ENCODE measurements at places on chromosomes 3 and 15. TPM values are rescaled to one million over a fixed set of nuclear protein-coding genes. Genes with fewer than 3 reads are reported as not detected.

The BSN gene
- total RNA-seq = 0.33 TPM

DNA sequence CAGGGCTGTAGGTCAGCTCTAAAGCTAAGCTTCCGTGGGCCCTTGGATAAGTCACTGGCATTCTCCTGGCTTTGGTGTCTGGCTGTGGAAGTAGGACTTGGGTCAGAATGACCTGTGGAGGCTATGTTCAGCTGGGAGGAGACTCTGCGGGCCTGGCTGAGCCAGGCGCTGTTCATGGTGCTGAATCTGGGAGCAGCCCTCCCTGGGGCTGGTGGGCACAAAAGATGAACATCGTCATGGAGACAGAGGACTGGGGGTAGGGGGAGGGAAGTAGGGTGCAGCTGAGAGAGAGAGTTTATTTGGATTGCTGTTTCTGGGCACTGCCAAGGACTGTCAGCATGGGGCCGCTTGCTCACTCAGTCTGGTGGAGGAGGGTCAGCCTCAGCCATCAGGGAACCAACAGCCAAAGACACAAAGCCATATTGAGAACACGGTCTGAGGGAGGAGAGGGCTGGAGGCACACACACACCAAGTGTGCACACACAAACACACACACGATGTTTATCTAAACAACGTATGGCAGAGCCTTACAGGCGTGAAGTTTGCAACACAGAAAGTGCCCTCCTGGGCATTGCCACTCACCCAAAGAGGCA is 120.7 kb upstream of the LINGO1 start:
- no peak overlapping the region for H3K4me3 ChIP-seq
- H3K36me3 ChIP-seq = no peaks in the 10 kb centered on the region
- H3K27me3 ChIP-seq = no peaks in the 10 kb centered on the region
- H3K4me1 ChIP-seq = no peaks in the 10 kb centered on the region

The MYRIP gene
- total RNA-seq = not detected

DNA sequence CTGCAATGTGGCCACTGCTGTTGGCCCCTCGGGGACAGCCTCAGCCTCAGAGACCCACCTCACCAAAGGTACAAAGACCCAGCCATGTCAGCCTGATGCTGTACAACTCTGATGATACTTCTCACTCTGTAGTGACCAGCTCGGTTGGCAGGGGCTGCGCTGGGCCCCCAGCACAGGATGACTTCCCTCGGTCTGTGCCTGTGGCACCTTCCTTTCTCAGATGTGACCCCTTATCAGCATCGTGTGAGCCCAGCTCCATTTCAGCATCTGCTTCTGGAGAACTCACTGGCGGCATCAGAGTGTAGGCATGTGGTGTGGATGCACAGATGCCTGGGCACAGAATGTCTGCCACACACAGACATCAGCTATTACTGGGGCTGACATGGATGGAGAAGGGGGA is 25.1 kb upstream of the CTXND1 start:
- H3K4me3 ChIP-seq = no peak overlapping the region
- DNase-seq = no peak
- H3K36me3 ChIP-seq = no peaks in the 10 kb centered on the region
- no peak overlapping the region for H3K27ac ChIP-seq

- H3K4me1 ChIP-seq = no peaks in the 10 kb centered on the region
- H3K27me3 ChIP-seq = no peaks in the 10 kb centered on the region
- no peak for DNase-seq
- H3K36me3 ChIP-seq = peaks cover 93% of the 10 kb centered on the region
Observed at GRCh38 chr15:25061808-25062550, 107.2 kb downstream of the SNRPN start.

DNA sequence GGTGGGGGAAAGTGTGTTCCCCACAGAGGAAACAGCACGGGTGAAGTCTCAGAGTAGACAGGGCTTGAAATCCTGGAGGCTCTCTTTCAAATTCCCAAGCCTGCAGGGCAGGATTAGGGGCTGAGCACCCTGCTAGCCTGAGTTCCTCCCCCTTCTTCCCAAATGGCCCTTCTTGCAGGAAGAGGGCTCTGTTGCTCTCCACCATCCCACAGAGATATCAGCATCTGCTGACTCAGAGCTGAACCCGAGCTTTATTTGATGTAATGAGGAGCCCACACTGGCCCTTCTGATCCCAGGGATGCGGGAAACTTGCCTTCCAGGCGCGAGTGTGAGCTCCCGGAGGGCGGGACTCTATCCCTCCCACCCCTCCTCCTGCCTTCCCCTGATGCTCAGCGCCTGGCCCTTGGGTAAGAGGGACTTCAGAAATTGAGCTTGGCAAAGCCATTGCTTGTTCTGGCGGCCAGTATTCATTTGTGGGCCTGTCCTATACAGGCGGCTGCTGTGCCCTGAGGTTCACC is 1.4 kb upstream of the STRA6 start:
- H3K4me3 ChIP-seq = no peak overlapping the region
- no peak overlapping the region for H3K27ac ChIP-seq
- H3K27me3 ChIP-seq = no peaks in the 10 kb centered on the region
- no peaks in the 10 kb centered on the region for H3K36me3 ChIP-seq
- H3K4me1 ChIP-seq = no peaks in the 10 kb centered on the region

DNA sequence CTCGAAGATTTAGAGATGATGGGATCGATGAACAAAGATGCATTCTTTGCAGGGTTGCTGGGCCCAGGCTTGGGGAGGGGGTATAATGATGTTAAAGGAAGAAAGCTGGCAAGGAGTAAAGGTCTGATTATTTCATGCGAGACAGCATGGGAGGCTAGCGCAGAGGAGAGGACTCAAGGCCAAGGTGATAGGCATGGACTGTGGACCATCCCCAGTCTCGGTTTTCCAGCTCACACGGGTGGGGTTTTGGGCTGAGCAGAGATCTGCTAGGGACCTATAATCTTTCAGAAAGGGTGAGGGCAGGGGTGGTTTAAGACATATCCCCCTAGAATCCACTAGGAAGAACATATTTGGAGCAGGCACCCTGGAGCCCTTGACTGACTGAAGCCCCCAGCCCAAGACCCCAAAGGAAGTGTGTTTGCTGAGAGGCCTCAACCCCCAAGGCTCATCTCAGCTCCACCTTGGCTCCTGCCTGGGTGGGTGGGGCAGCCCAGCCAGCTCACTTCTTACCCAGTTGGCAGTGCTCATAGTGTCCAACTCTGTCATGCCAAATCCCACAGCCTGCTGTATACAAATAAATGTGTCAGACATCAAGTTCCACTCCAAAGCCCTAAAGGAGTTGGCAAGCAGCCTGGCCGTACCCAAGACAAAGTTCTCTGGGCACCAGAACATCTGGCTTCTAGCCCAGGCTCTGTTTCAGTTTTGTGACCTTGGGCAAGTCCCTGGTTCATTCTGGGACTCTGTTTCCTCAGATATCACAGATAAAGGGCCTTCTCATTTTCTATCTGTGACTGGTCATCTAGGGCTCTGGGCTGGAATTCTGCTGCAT is 17.9 kb downstream of the ACSBG1 start:
- no peak for DNase-seq
- no peaks in the 10 kb centered on the region for H3K4me1 ChIP-seq
- no peak overlapping the region for H3K27ac ChIP-seq
- H3K4me3 ChIP-seq = no peak overlapping the region

The MESP1 gene
- total RNA-seq = 5.6 TPM

DNA sequence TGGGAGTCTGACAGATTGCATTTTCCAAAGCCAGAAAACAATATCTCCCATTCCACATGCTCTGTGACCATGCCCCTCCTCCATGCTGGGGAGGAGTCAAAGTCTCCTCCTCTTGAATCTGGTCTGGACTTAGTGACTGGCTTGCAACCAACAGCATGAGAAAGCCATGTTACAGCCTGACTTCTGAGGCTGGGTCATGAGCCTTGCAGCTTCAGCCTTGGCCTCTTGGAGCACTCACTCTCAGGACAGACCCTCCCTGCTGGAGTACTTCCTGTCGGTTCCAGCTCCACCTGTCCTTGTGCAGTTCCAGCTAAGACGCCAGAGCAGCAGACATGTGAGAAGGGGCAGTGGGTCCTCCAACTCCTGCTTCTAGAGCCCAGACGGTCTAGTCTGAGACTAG is 49.7 kb upstream of the RBSN start:
- DNase-seq = no peak
- no peaks in the 10 kb centered on the region for H3K36me3 ChIP-seq
- H3K4me1 ChIP-seq = no peaks in the 10 kb centered on the region
- H3K27me3 ChIP-seq = peaks cover 15% of the 10 kb centered on the region
- no peak overlapping the region for H3K27ac ChIP-seq

The GOLGA8O gene
- total RNA-seq = not detected

GRCh38 chr15:71103102-71103676 is 12.1 kb upstream of the THSD4 start:
- no peaks in the 10 kb centered on the region for H3K27me3 ChIP-seq
- H3K36me3 ChIP-seq = no peaks in the 10 kb centered on the region
- no peak overlapping the region for H3K27ac ChIP-seq
- no peak for DNase-seq

GRCh38 chr3:4976109-4976508 is 3.1 kb upstream of the BHLHE40 start:
- peaks cover 25% of the 10 kb centered on the region for H3K4me1 ChIP-seq
- DNase-seq = no peak
- H3K27me3 ChIP-seq = no peaks in the 10 kb centered on the region
- H3K27ac ChIP-seq = peak overlapping the region; percentile 100

DNA sequence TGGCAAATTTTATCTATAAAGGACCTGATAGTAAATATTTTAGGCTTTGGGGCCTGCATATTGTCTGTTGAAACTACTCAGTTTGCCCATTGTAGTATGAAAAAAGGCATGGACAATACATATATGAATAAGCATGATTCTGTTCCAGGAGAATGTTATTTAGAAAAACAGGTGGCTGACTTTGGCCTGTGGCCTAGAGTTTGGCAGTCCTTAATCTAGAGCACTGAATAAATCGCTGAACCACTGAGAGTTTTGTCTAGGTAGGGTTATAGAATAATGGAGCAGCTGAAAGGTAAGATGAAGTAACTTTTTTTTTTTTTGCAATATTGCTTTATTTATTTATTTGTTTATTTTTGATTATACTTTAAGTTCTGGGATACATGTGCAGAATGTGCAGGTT is 75.0 kb downstream of the LRRC49 start:
- H3K36me3 ChIP-seq = no peaks in the 10 kb centered on the region
- H3K4me1 ChIP-seq = no peaks in the 10 kb centered on the region
- no peaks in the 10 kb centered on the region for H3K27me3 ChIP-seq
- H3K4me3 ChIP-seq = no peak overlapping the region

GRCh38 chr3:109784285-109784684 is 446.9 kb upstream of the DPPA4 start:
- no peaks in the 10 kb centered on the region for H3K36me3 ChIP-seq
- H3K27me3 ChIP-seq = no peaks in the 10 kb centered on the region
- H3K27ac ChIP-seq = no peak overlapping the region

The DTWD1 gene
- 24.1 TPM for total RNA-seq

GRCh38 chr15:50277370-50277769 is 11.8 kb upstream of the HDC start:
- no peaks in the 10 kb centered on the region for H3K27me3 ChIP-seq
- H3K4me3 ChIP-seq = no peak overlapping the region
- H3K4me1 ChIP-seq = no peaks in the 10 kb centered on the region
- no peaks in the 10 kb centered on the region for H3K36me3 ChIP-seq
- H3K27ac ChIP-seq = no peak overlapping the region
- no peak for DNase-seq

- H3K27ac ChIP-seq = peak overlapping the region; percentile 35
- H3K36me3 ChIP-seq = no peaks in the 10 kb centered on the region
- DNase-seq = peak; percentile 76
- H3K4me1 ChIP-seq = peaks cover 27% of the 10 kb centered on the region
Observed at GRCh38 chr3:53046171-53047170, 598 bp upstream of the SFMBT1 start.

- H3K36me3 ChIP-seq = no peaks in the 10 kb centered on the region
- H3K4me1 ChIP-seq = no peaks in the 10 kb centered on the region
- no peak overlapping the region for H3K4me3 ChIP-seq
- H3K27ac ChIP-seq = no peak overlapping the region
Observed at GRCh38 chr15:29815000-29815710, 7.1 kb downstream of the TJP1 start.

DNA sequence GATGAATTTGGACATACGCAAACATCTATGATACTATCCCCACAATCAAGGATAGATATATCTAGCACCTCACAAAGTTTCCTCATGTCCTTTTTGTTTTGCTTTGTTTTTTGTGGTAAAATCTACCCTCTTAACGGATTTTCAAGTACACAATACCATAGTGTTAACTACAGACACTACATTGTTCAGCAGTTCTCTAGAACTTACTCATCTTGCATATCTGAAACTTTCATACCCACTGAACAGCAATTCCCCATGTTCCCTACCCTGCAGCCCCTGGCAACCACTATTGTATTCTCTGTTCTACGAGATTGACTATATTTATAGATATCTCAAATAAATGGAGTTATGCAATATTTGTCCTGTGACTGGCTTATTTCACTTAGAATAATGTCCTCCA is 58.1 kb upstream of the TJP1 start:
- H3K4me3 ChIP-seq = no peak overlapping the region
- no peaks in the 10 kb centered on the region for H3K4me1 ChIP-seq
- DNase-seq = no peak
- H3K27ac ChIP-seq = no peak overlapping the region
- no peaks in the 10 kb centered on the region for H3K27me3 ChIP-seq

GRCh38 chr3:84442533-84442932 is 516.3 kb upstream of the CADM2 start:
- H3K36me3 ChIP-seq = no peaks in the 10 kb centered on the region
- H3K4me1 ChIP-seq = no peaks in the 10 kb centered on the region
- no peak for DNase-seq
- no peaks in the 10 kb centered on the region for H3K27me3 ChIP-seq

GRCh38 chr3:100888881-100889280 is 104.3 kb downstream of the ABI3BP start:
- H3K36me3 ChIP-seq = no peaks in the 10 kb centered on the region
- no peak overlapping the region for H3K4me3 ChIP-seq
- DNase-seq = no peak
- H3K27me3 ChIP-seq = no peaks in the 10 kb centered on the region
